ENCODE measurements at places on chromosomes 6 and 20.

DNA sequence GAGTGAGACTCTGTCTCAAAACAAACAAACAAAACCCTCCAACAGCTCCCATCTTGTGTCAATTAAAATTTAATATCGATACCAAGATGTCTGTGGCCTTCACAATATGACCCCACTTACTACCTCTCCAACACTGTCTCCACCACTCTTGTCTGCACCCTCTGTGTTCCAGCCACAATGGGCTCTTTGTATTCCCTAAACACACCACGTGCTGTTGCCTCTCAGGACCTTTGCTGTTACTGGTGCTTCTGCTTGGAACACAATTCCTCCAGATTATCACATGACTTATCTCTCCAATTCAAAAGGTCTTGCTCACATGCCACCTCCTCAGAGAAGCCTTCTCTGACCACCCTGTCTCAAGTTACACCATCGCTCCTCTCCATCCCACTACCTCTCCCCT is 6.0 kb upstream of the HCK start:
- ATAC-seq, result no peak

- ATAC-seq, result no peak
These were observed 37.6 kb downstream of the GSTA2 start for GRCh38 chr6:52725535-52726192.

- peak; percentile 14 for ATAC-seq
These were observed 57.1 kb downstream of the ITCH start for GRCh38 chr20:34420146-34420545.

DNA sequence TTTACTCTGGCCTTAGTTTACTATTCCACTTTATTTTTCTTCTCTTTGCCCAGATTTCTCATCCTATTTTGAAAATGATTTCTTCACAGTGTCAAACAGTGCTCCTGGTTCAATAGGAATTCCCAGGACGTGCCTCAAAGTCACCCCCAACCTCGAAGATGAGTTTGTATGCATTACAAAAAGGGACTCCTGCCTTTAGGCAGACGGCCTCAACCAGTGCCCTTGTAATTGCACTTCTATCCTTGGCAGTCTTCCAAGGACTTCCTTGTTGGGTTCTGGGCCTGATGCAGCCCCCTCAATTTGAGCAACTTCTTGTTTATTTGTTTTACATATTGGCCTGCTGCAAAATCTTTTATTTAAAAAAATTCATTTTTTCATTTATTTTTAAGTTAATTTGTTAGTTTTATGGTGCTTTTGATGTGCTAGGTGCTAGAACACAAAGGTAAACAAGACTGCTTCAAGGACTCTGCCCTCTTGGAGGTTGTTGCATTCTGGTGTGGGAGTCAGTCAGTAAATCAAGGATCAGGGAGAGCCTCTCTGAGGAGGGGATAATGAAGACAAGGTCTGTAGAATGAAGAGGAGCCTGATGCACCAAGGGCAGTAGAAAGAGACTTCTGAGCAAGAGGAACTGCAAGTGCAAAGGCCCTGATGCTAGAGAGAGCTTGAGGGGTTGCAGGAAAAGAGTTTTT is 181.5 kb upstream of the LAMP5 start:
- ATAC-seq, result no peak

GRCh38 chr6:42041481-42042053 is 8.8 kb upstream of the TAF8 start:
- no peak for ATAC-seq

All from motor neuron (in vitro differentiated cells).